GM03348 (cell line): ENCODE measurements at places on chromosomes 16 and 17.
A peak's percentile ranks its signal among the peaks of the same experiment; 100 is the strongest.

DNA sequence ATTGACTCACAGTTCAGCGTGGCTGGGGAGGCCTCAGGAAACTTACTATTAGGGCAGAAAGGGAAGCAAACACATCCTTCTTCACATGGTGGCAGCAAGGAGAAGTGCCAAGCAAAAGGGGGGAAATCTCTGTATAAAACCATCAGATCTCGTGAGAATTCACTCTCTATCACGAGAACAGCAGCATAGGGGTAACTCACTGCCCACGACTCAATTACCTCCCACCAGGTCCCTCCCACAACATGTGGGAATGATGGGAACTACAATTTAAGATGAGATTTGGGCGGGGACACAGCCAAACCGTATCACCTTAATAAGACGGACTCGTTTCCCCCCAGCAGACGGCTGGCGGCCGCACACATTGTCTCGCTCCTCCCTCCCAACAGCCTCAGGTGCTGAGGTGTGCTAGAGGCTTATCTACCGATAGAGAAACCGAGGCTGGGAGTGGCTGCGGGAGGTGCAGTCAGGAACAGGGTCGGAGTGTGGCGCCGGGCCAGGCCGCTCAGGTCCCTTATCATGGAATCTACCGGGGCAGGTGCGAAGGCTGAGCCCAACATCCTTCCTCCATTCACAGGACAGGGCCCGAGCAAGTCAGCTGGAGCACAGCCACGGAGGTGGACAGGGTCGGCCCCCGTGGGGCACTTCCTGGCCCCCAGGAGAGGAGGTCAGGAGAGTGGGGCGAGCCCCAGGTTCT is 4.9 kb upstream of the ZG16B start:
- no peak for DNase-seq

DNA sequence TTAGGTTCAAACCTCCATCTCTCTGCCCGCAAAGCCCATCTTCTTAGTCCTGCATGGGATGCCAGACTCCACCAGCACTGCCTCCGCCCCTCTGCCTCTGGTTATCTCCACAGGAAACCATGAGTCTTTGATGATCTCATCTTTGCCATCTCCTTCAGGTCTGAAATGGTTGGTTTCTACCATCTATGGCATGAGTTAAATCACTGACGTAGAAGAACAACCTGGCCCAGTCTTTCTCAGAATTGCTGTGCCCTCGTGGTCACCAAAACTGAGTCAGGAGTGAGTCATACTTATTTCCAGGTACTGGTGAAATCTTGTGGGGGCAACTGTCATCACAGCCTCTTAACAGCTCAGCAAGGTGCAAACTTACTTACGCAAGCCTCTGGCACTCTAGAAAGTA is 468.7 kb upstream of the C16orf82 start:
- DNase-seq, result no peak

DNA sequence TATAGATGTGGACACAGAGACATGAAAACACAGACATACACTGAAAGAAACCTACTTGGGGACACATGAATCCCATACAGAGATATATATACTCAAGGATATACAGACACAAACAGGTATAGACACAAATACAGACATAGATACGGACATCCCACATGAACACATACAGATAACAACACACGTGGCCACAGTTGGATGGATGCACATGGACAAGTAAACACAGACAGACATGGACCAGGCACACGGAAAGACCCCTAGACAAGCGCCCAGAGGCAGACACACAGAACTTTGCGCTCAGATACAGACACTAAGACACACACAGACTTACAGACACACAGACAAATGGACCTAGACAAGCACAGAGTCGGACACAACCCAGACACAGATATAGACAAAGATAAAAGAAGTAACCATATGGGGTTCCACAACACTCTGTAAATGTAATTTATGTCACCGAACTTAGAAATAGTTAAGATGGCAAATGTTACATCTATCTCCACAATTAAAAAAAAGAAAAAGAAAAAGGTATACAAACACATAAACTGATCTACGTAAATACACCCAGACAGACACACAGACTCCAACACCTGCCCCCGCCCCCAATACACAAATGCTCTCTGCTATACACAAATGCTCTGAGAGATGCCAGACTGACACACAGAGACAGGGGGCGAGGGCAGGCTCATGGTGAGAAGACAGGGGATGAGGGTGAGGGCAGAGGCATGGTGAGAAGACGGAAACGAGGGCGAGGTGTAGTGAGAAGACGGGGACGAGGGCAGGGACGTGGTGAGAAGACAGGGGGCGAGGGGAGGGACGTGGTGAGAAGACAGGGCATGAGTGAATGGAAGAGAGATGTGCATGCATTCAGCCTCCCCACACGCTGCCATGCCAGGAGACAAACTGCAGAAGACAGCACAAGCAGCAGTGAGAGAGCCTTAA is 118.3 kb downstream of the SMG6 start:
- DNase-seq, result no peak

- peak; percentile 61 for DNase-seq
Observed at GRCh38 chr17:9273428-9274391, 252.4 kb downstream of the NTN1 start.

DNA sequence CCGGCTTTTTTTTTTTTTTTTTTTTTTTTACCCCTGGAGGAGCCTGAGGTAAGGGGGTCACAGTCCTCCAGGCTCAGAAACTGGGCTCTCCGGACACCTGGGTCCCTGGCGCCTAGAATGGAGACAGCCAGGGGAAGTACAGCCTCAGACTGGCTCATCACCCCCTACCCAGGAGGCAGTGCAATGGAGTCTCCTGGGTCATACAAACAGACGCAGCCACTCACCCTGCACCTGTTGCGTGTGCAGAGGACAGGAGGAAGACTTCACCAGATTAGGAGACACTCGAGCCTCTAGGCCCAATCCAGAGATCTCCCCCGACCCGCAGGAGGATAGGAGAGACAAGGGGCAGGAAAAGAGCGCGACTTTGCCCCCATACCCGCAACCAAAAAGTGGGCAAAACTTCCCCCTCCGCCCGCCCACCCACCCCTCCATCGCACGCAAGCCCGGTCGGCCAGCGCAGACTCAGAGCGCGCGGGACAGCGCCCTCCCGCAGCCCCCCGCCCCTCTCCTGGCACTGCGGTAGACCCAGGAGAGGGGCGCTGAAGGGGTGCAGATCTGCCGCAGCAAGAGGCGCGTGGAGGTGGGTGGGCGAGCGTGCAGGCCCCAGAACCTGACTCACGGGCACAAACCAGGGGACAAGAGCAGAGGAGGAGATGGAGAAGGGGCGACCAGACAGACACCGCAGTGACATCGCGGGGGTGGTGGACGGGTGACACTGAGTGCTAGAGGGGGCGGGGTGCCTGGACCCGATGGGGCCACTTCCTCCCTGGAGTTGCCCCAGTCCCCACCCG is 900 bp downstream of the HAP1 start:
- no peak for DNase-seq

GRCh38 chr17:67525239-67526135 is 148.4 kb downstream of the PITPNC1 start:
- no peak for DNase-seq

DNA sequence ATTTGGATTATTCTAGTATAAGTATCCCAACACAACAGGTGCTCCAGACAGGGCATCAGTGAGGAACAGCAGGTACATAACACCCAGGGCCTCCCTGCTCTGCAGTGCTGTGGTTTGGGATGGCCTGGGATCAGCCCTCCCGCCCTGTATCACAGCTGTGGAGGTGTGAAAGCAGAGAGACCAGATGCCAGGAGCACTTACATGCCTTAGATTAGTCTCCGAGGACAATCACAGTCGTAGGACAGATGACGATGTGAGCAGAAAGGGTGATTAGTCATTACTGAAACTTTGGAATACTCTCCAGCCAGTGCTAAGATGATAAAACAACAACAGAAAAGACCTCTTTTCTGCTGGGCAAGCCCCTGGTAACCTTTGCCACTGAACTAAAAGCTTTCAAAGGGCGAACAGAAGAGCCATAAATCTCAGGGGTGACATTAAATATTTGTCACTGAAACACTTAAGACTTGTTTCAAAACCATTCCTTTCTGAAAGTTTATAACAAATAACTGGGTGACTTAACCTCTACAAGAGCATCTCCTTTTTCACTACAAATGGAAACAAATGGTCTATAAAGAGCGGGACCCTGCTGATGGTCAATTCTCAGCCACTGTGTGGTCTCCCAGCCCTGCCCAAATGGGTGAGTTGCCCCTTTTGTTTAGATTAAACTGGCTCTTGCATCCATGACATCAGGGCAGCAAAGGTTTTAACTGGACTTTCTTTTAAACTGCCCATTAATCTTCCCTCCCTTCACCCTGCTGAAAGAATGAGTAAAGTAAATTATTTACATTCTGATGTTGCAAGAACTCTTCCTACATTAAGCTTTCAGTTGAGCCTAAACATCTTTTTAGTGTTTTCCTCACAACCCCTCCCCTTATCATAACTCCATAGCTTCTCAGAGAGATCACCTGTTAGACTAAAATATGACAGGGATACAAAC is 183.1 kb upstream of the COX10 start:
- DNase-seq, result no peak

- DNase-seq, result no peak
Observed at GRCh38 chr17:69773081-69773480, 301.9 kb upstream of the KCNJ16 start.

DNA sequence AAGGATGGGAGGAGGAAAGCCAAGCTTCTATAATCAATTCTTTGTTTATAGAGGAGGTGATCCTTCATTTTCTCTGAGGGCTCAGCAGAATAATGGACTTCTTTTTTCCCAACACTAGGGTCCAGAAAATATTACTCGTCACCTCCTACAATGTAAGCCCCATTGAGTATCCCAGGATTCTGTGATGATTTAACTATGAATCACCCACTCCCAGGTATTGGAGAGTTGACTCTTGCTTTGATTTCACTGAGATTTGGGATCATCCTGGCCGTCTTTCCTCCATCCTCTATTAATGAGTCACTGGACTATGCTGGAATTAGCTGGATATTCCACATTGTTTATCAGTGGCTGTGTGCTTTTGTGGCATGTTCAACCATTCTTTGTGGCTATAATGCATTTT is 452.0 kb downstream of the NPIPA7 start:
- DNase-seq, result no peak

DNA sequence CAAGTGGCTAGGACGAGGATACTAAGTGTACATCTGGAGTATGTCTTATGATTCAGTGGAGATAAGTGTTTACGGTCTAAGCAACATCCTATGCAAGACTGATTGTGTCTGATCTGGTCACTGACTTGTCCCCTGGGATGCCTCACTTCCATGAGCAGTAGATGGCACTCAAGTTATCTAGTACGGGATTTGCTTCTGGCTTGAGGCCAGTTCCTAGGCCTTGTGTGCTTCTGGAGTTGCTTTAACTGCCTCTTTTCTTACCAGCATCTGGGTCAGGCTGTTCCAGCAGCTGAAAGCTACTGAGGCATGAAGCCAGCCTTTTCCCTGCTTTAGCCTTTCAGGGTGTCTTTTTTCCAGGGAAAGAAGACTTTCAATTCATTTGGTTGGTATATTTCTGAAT is 23.0 kb downstream of the SUPT6H start:
- no peak for DNase-seq

DNA sequence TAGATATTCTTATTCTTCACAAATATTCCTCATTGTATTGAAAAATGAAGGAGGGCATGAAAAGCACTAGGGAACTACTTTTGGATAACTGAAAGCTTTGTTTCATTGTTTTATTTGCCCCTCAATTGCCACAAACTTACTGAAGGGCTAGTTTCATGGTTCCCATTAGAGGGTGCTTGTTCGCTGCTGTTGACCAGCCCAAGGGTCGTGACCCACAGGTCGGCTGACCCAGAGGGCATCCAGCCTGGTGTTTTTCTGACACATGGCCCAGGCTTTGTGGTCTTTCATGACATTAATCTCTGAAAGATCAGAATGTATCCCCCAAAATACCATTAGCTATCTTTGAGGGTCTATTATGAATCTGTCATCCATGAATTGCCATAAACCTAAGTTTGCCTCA is 30.0 kb downstream of the DGKE start:
- DNase-seq, result no peak

GRCh38 chr17:78401246-78401645 is 22.8 kb downstream of the PGS1 start:
- DNase-seq, result no peak

DNA sequence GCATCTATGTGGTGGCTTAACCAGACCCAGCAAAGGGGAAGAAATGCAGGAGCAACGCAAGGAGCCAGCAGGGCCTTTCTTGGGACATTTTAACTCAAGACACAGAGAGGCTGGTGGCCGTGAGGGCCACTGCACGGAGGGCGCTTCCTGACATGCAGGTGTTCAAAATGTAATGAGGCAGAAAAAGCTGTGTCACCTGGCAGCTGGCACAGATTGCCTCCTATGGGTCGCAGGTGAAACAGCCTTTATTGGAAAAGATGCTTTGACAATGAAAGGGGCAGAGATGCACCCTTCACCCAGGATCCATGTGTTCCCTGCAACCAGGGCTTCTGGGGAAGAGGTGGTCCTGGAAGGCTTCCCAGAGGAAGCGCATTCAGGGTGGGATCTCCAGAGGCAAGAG is 219.3 kb downstream of the XYLT1 start:
- DNase-seq, result no peak
